ENCODE measurements at places on chromosomes 13 and 19.

DNA sequence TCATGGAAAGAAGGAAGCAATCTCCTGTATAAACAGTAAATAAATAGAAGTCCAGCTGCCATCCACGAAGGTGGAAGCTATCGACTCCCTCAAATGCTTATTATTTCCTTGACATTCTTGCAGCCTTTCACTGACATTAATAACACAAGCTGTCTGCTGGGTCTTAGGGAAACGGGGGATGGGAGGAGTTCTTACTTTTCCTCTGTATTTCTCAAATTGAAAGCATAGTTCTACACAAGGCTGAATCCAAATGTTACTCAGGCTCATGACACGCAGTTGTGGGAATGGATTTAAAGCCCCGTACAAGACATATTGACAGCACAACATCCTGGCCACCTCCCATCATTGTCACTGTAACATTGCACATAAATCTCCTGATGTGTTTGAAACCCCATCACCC lies 4.0 kb downstream of the SERPINE3 start:
- DNase-seq = no peak

DNA sequence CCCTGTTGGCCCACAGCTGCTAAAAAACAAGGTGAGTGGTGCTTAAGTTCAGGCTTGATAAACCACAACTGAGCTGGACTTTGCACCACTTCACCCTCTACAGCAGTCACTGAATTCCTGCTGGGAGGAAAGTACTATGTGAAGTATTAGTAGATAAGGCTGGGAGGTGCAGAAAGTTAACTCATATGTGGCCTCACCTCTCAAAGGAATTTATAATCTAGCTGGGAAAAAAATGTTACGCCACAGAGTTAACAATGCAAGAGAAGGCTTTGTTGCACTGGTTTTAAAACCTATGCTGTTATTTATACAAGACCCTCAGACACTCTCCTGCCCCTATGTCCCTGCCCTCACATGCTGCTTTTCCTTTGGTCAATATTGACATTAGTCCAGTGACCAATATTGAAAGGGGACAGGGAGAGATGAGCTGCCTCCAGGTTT lies 60.9 kb downstream of the LIG4 start:
- no peak for DNase-seq

DNA sequence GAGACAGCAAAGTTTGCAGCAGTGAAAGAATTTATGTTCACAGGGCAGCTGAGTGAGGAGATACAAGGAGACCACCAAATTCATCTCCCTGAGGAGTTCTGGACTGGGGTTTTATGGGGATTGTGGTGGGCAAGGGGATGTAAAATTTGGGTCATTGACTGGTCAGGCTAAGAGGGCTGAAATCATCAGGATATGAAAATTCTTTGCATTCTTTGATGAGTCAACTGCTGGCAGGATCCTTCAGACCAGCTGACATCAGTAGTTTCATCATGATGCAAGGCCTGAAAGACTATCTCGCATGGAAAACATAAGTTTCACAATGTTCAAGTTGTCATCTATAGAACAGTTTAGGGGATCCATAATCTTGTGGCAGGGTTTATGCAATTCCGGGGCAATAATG lies 869.5 kb upstream of the PCDH9 start:
- DNase-seq = no peak

DNA sequence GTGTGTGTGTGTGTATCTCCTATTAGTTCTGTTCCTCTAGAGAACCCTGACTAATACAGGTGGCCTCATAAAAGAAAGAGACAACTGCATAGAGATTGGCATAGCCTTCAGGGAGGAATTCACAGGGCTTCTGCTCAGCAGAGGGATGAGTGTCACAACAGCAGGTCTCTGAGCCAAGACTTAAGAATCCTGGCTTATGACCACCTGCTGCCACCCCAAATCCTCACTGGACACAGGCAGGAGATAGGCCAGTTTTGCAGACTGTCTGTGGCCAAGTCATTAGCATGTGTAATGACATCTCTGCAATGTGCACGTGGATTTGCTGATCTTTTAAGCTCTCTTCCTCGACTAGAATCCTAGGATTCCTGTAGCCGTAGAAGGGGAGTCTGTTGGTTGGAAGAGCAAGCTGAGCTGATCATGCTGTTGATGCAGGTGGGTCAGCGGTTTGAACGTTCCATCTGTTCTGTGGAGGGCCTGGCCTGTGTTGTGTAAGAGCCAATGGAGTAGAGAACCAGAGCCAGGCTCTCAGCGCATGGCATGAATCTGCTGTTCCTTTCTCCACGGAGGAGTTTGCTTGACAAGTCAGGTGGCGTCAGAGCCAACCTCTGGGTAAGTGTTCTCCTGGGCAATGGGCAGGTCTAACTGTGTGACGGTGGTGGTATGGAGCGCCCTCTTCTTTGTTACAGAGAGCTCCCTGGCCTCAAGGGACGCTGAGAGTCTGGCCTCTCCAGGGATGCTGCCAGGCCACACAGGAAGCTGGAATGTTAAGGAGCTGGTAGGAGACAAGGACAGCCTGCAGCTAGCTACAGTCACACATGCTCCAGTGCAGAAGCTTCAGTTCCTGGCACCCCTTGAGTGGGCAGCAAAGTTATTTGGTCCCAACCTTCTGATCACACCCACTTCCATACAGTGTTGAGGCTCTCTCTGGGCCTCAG lies 503.1 kb downstream of the FOXO1 start:
- DNase-seq = no peak

GRCh38 chr13:112799394-112799793 lies 109.6 kb downstream of the ATP11A start:
- no peak for DNase-seq

- no peak for DNase-seq
Observed at GRCh38 chr13:29195456-29195855, 375.3 kb downstream of the MTUS2 start.

DNA sequence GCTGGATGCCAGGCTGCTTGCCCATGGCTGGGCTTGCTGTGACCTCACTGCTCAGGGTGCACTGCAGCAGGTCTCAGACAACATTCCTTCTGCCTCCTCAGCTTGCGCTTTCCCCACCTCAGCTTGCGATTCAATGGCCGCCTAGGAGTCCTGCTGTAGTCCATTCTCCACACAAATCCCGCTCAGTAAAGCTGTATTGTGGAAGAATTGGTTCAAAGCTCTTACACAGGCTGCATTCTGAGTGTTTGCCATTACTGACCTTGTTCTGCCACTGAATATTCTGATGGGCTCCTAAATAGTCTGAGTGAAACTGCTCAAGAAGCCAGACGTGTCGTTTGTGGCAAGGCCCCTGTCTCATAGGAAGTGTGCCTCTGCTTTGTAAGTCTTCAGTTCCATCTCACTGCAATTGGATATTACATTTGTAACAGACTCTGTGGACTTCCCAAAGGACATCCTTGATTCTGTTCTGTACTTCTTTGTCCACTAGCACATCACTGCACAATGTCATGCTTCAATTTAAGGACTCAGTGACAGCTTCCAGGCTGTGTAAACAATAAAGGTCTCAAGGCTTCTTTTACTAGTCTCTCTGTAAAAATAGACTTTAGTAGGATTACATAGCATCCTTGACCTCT lies 49.8 kb downstream of the KATNAL1 start:
- no peak for DNase-seq

GRCh38 chr19:38429055-38429810 lies 3.2 kb upstream of the RASGRP4 start:
- DNase-seq = no peak

DNA sequence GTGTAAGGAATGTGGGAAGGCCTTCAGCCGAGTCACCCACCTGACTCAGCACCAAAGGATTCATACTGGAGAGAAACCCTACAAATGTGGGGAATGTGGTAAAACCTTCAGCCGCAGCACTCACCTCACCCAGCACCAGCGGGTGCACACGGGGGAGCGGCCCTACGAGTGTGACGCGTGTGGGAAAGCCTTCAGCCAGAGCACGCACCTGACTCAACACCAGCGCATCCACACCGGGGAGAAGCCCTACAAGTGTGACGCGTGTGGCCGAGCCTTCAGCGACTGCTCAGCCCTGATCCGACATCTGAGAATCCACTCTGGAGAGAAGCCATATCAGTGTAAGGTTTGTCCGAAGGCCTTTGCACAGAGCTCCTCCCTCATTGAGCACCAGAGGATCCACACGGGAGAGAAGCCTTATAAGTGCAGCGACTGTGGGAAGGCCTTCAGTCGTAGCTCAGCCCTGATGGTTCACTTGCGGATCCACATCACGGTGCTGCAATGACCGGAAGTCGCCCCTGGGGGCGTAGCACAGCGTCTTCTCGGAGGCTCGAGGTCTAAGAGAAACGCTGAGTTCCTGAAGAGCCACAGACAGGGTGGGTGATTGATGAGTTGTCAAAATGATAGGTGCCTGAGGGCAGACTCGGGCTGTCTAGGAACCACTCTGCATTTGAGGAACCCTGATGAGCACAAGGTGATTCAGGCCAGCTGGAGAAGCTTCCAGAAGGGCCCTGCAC lies 12.2 kb downstream of the ZSCAN22 start:
- DNase-seq = no peak

- DNase-seq = peak; percentile 52
Observed at GRCh38 chr19:51407511-51408131, 9.8 kb downstream of the SIGLEC10 start.

GRCh38 chr19:29841209-29841558 lies 29.4 kb downstream of the CCNE1 start:
- no peak for DNase-seq

DNA sequence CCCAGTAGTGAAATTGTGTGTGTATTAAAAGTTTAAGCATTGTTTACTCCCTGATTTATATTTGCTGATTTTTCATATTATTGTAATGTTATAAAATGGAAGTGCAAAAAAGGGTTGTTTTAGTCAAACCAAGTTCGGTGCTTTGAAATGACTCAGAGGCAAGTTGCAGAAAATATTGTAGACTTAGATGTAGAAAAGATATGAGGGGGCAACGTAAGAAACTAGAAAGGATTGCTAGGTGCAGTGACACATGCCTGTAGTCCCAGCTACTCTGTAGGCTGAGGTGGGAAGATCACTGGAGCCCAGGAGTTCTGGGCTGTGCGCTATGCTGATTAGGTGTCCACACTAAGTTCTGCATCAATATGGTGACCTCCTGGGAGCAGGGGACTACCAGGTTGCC lies 16.1 kb upstream of the LPAR6 start:
- DNase-seq = no peak

DNA sequence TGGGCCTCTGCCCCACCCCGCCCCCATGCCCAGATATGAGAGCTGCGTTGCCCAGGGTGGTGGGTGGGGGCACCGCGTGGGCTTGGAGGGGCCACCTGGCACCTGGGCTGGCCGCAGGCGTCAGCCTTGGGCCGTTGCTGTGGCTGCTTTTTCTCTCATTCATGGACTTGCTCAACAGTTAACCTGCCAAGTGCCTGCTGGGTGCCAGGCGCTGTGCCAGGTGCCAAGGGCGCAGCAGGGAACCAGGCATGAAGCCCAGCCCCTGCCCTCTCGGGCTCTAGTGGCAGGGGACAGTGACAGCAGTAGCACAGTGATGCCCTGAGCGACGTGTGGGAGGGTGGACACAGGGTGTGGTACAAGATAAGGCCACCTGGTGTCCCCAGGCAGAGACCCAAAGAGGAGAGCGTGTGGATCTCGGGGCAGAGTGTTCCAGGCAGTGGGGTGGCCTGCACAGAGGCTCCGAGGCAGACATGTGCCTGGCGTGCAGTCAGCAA lies 28.1 kb downstream of the DHX34 start:
- DNase-seq = no peak

DNA sequence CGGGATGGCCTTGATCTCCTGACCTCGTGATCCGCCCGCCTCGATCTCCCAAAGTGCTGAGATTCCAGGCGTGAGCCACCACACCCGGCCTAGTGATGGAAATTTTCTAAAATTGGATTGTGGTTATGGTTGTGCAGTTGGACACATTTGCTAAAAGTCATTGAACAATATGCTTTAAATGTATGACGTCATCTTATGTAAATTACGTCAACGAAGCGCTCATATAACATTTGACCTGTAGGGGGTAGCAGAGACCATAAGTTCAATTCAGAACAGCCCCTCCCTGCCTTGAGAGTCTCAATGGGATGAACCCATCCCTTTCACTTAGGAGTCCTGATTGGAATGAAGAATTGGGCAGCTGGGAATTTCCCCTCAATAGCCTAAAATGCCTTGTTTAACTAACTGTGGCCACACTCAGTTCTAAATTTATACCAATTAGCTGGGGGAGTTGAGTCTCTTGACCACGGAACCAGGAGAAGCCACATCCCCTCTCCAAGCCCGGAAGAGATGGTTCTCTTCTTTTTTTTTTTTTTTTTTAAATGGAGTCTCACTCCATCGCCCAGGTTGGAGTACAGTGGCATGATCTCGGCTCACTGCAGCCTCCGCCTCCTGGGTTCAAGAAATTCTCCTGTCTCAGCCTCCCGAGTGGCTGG lies 15.2 kb upstream of the TLE6 start:
- DNase-seq = peak; percentile 84

DNA sequence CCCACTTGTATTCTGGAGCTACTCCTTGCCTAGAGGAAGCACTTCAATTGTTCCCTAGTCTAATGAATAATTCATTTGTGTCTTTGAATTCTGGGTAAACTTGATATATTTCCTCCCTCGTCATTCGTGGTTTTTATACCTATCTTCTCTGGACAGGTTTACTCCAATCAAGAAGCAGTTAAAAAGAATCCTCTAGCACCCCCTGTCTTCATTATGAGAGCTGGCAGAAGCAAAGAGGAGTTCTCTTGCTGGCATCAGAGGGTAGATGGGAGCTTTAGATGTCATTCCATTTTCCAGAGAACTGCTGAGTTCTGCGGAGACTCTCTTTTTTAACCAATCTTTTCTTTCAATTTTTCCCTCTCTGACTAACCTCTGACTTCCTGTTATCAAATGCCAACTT lies 627.7 kb downstream of the FGF9 start:
- DNase-seq = peak; percentile 4

- DNase-seq = no peak
Observed at GRCh38 chr13:60758637-60759036, 361.6 kb downstream of the TDRD3 start.

- DNase-seq = peak; percentile 56
Observed at GRCh38 chr19:13430790-13431582, 75.3 kb downstream of the CACNA1A start.

DNA sequence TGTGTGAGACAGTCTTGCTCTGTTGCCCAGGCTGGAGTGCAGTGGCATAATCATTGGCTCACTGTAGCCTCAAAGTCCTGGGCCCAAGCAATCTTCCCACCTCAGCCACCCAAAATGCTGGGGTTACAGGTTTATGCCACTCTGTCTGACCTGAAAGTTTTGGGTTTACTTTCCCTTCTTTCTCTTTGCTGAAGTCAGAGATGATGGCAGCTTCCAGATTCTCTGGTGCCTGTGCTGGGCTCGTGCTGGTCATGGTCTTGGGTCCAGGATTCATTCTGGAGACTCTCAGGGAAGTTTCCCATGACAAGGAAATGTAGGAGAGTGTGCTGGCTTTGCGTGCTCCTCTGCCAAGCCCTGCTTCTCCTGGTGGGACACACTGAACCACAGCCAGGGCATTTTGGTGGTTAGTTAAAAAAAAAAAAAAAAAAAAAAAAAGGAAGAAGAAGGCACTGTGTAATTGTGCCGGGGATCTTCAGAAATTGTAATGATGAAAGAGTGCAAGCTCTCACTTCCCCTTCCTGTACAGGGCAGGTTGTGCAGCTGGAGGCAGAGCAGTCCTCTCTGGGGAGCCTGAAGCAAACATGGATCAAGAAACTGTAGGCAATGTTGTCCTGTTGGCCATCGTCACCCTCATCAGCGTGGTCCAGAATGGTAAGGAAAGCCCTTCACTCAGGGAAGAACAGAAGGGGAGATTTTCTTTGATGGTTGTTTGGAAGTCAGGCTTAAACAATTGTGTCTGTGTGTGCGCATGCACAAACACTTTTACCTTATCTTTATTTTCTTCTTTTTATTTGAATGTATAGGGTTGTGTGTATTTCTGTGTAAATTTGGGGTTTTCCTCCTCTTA lies at the start of gene ALOX5AP:
TSS of gene ALOX5AP (plus strand) at position 519 of the 847 bp plus-strand sequence. CDS start at position 582, 63 bp downstream.
- peak; percentile 51 for DNase-seq

Data from CD4-positive, alpha-beta T cell treated with Interleukin-12 subunit alpha and Interleukin-12 subunit beta, for 1 hour (primary cell).